ENCODE measurements at places on chromosomes 2 and 18.

DNA sequence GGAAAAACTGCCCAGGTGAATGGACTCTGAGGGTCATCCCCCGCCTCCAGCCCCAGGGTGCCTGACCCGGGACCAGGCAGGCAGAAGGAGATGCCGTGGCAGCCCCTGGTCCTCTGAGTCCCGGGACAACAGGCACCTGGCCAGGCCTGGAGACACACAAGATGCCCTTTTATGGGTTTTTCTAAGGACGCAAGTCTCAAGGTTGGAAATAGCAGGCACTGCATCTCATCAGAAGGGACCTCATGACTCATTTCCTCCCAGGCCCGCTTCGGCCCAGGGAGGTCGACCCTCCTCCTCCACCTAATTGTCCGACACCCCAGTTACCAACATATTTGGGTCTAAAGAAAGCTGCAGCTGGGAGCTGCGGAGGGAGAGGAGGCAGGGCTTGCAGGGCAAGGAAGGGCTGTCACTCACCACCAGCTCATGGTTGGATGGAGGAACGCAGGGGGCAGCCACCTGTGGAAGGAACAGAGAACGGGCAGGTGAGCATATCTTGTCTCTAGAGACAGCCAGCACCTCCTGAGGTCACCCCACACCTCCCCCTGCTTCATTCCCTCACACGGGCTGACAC, 82.9 kb downstream of the TNS1 start:
- DNase-seq = no peak

DNA sequence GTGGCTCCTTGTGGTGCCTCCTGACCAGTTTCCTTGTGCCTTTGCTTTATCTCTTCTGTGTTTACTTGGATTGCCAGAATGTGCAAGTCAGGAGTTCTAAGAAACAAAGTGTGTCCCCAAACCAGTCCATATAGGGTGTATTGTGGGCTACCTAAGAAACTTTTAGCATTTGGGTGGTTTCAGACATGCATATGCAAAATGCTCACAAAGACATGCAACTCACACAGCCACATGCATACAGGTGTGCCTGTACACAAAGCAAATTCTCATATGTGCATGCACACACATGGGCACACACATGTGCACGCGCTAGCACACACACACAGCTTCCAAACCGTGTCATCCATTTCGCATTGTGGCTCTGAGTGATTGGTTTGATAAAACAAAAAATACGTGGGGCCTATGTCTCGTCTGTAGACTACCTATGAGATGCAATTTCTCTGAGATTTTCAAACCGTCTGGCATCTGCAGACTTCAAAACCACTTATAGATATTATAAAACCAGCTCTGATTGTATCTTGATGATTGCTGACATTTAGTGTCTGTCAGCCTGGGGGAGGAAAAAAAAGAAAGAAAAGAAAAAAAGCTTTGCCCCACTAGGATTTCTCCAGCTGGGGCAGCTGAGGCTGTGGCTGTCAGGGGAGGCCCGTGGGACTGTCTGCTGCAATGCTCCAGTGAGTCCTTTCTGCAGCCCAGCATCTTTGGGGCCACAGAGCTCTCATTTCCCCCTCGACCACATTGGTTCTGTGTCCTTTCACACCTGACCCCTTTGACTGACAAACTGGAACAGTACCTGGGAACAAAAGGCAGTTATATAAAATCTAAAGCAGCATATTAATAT, 556.1 kb downstream of the CMPK2 start:
- DNase-seq = no peak

DNA sequence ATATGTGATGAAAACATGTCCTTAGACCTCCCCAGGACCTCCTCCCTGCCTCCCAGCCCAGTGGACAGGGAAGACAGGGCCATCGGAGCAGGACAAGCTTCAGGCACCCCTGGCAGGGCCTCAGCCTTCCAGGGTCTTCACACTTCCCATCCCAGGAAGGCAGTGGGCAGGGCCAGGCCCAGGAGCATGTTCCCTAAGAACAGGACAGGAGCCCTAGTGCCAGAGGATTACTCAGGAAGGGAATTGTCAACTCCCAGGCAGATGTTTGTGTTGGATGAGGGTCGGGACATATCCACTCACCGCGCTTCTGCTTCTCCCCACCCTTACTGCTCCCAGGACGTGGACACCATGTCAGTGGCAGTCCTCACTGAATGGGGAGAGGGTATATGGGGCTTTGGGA, 138.9 kb downstream of the TNS1 start:
- DNase-seq = no peak

GRCh38 chr2:118091631-118092030, 3.4 kb downstream of the INSIG2 start:
- DNase-seq = no peak

DNA sequence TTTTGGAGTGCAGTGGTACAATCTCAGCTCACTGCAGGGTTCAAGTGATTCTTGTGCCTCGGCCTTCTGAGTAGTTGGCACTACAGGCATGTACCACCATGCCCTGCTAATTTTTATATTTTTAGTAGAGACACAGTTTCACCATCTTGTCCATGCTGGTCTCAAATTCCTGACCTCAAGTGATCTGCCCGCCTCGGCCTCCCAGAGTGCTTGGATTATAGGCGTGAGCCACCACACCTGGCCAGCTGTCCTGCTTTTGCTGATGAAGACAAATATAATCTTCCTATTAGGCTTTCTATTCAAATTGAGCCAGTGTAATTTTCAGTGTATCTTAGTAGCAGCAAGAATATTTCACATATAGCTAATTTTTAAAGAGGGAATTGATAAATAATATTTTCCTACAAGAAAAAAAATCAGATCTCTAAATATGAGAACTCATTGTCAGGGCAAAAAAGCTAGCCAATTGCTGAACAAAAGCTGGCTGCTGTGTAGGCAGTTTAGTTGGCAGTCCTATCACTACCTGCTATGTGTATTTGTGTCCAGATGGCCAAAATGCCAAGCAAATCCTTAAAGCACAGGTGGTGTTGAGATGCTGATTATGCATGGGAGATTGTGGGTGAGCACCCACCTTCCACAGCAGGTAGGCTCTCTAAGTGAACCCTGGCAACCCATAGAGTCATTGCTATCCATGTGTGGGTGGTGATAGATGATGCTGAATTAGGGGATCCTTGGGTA, 60.8 kb upstream of the STAM2 start:
- DNase-seq = no peak

GRCh38 chr18:76951456-76952247, 129.3 kb downstream of the ZNF236 start:
- DNase-seq = no peak

- no peak for DNase-seq
Observed at GRCh38 chr2:131105950-131106801, 1.0 kb downstream of the PLEKHB2 start.

DNA sequence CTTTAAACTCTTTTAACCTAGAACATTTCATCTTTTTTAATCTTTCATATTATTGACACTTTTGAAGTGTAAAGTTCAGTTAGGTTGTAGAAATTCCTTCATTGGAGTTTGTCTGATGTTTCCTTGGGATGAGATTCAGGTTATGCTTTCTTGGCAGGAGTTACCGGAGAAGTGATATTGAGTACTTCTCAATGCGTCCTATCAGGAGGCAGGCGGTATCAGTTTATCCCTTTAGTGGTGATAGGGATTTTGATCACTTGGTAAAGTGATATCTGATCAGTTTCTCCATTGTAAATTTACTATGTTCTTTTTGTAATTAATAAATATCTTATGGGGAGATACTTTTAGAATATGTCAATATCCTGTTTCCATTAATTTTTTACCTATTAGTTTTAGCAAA, 78.4 kb downstream of the DTNB start:
- no peak for DNase-seq

- DNase-seq = no peak
Observed at GRCh38 chr2:18605115-18605514, 15.7 kb upstream of the NT5C1B start.

- DNase-seq = no peak
Observed at GRCh38 chr2:136334967-136335366, 217.0 kb upstream of the CXCR4 start.

- no peak for DNase-seq
Observed at GRCh38 chr2:26246818-26247217, 2.1 kb downstream of the HADHB start.

Data from cortex of kidney (tissue), 1 donor.